ENCODE measurements at places on chromosomes 6 and 20.

DNA sequence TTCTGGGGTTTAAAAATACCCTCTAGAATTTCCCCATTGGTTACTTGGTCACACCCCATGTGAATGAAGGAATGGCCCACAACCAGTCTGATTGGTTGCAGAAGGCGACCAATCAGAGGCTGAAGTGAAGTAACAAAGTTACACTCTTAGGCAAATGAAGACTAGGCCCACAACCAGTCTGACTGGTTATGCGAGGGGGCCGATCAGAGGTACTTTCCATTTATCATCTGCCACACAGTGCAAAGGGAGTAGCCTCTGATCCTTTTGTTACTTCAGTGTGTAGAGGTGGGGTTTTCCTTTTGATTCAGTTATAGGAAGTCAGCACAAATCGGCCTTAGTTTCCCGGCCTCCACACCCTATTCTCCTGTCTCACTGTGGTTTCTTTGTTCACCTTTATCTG, 61.2 kb upstream of the SGK1 start:
- peak; percentile 100 for DNase-seq

GRCh38 chr20:59656417-59656816, 52.1 kb downstream of the PHACTR3 start:
- no peak for DNase-seq

DNA sequence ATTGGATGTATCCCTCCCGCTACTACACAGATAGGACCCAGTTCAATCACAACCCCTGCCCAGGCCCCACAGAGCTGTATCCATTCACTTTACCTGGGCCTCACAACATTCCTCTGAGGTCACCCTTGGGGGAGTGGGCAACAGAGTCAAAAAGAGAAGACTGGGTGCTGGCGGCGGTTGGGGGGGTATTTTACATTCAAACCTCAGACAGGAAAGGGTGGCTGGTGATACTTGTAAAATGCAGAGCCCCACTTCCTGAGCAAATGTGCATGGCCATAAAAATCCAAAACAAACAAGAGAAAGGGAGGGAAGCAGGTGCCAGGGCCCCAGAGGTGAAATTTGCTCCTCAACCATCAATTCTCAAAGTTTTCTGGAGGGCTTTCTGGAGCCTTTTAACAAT, 3.5 kb downstream of the LRFN2 start:
- no peak for DNase-seq

DNA sequence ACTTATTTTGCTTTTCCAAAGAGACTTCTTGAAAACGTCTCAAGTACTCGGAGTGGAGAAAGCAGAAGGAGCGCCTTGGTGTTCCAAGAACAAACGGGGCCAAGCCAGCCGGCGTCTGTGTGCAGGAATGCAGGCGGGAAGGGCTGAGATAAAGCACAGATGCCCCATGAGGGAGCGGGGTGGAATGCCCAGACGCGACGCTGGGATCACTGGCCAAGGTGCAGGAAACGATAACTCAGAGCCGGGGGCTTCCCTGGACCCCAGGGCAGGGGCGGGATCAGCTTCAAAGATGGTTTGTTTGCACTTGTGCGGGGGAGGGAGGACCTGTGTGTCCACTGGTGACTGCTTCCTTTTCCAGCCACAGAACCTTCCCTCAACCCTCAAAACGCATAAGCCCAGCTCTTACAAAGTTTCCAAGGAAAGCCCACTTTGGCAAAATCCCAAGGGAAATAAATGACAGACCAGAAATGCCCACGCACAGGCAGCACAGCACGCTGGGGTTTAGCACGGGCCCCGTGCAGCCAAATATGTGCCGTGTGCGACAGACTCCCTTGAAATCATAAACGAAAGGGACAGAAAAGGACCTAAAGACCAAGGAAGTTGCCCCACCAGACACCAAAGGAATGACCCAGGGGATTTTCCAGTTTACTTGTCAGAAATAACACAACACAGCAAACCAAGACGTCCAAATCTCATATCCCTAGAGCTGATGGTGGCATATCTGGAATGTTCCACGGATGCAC, 113.9 kb downstream of the NFATC2 start:
- no peak for DNase-seq

DNA sequence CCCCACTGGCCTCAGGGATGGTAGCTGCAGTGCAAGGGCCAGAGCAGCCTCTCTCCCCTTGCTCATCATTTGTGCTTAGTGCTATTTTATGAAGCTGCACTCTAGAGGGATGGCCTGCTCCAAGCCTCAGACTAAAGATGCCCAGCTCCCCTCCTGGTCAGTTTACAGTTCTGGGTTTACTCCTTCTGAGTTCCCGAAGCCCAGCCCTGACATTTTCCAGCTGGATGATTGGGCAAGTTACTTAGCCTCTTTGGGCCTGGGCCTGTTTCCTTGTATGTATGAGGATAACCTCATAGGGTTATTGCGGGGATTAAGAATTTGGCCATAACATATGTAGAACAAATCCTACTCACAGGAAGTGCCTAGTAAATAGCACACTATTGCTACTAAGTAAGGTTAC, 31.8 kb upstream of the EMILIN3 start:
- no peak for DNase-seq

GRCh38 chr6:157380458-157380778, 572 bp upstream of the ZDHHC14 start:
- no peak for DNase-seq

GRCh38 chr6:21521276-21521675, 72.3 kb upstream of the SOX4 start:
- DNase-seq: no peak

DNA sequence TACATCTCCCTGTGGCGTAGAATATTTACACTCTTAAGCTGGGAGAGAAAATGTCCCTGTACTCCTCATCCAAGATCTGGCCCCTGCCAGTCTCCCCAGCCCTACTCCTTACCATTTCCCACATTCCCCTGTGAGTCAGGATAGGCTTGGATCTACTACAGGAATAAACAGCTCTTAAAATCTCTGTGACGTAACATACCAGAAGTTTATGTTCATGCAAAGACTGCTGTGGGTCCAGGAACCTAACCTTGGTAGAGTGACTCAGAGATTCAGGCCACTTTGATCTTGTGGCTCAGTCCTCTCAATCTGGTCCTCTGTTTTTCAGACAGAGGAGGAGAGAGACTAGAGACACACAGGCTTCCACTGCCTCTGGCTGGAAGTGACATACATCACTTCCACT, 38.5 kb upstream of the GPR6 start:
- no peak for DNase-seq

DNA sequence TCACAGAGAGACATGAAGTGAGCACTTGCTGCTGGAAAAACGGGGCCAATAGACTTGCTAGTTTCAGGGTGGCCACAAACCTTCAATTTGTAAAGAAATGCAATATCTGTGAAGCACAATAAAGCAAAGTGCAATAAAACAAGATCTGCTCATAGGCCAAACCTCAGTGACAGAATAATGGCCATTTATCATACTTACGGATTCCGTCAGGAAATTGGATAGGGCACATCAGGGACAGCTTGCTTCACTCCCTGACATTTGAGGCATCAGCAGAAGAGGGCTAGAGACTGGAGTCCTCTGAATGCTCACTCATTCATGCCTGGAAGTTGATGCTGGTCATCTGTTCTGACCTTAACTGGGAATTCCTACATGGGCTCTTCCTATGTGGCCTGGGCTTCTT, 165.5 kb upstream of the OPRM1 start:
- no peak for DNase-seq

DNA sequence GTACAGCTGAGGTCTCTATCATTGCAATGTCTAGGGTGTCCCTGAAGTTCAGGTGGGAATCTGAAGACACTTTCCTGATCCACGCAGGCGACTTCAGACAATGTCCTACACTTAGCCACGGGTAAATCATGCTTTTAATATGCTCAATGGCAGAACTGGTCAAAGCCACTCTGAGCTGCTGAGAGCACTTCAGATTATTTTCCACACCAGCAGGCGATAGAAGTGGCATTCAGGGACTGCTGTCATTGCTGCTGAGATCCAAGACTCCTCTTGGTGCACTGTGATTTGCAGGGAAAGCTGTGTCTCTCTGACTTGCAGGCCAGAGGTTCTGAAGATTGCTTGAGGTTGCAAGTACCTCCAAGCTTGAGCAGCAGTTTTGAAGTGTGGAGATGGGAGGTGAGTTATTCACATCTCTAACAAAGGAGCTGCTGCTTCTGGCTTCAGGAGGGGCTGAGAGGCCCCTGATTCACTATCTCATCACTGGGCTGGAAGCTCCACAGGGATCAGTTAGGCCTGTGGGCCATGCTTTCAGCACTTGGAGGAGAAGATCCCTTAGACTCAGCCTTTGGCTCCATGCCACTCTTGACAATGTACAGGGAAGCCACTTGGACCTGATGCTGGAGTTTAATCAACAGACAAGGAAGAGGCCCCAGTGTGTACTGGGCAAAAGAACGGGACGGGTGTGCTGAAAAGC, 2.9 kb upstream of the SSTR4 start:
- no peak for DNase-seq

DNA sequence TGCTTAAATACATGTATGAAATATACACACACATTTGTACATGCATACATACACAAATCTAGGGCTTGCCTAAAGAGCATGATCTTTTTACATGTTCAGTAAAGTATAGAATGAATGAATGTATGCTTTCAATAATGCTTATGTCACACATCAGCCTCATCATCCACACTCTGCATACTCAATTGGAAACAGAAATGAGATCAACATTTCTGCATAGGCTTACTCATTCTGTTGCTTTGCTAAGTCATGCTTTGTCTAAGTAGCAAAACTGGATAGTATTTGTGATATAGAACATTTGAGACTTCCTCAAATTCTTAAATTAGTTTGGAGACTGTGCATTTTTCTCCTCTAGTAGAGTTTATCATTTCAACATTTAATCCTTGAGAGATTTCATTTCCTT, 343.3 kb downstream of the ADGRB3 start:
- no peak for DNase-seq

DNA sequence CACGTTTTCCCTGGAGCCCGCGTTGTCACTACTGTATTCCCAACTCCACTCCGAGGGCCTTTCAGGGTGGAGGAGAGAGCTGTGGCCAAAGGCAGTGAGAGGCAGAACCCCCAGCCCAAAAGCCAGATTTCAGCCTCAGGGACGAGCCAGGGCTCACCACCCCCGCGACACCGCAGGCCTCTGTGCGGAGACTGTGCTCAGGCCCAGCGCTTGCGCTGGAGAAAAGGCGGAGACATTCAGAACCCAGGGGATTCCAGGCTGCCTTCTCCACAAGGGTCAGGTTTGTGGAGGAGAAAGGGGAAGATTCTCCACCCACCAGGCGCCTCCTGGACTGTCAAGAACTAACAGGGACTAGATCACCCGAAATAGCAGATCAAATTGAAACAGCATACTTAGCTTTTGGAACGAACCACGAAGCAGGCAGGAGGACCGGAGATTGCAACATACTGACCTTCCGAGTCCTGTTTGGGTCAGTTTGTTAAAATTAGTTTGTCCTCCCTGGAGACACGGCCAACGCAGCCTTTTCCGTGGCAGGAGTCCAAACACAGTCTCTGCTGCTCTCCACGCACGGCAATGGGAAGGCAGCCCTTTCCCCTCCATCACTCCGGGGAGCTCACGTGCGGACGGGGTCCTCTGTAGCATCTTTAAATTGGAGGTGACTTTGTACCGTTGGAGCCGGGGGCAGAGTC, 14.4 kb downstream of the DLL1 start:
- no peak for DNase-seq

DNA sequence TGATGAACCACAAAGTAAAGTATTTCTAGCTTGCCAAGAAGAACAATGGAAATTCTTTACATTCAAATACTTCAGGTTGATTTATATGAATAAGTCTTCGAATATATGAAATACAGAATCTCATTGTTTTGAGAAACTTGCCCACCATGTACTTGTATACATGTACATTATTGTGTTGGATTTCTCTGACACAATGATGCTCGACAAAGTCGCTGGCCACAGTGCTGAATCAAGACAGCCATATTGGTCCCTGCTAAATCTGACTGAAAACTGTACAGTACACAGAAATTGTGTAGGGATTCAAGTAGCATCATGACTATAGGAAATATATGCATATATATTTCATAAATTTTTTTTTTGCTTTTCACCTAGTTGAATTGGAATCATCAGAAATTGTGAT, 13.1 kb upstream of the LIN28B start:
- DNase-seq: no peak

GRCh38 chr20:48215536-48215935, 430.3 kb upstream of the SULF2 start:
- no peak for DNase-seq

DNA sequence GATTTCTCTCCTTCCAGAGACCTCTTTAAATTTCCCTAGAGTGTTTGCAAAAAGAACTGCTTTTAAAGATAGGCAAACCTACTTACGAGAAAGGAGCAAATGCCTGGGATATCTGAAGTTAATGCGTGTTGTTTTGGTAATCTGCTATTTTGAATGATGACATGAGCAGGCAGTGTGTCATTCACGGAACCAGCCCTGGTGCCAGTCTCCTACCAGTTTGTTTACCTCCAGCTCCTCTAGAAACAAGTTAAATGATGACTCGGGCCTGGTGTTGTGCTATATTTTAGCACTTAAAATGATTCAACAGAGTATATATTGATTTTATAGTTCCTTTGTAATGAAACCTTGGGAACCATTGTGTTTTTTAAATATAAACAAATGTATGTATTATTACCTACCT, 41.1 kb upstream of the MAP3K4 start:
- DNase-seq: no peak

- DNase-seq: no peak
Observed at GRCh38 chr20:63309261-63310071, 16.5 kb downstream of the COL20A1 start.

DNA sequence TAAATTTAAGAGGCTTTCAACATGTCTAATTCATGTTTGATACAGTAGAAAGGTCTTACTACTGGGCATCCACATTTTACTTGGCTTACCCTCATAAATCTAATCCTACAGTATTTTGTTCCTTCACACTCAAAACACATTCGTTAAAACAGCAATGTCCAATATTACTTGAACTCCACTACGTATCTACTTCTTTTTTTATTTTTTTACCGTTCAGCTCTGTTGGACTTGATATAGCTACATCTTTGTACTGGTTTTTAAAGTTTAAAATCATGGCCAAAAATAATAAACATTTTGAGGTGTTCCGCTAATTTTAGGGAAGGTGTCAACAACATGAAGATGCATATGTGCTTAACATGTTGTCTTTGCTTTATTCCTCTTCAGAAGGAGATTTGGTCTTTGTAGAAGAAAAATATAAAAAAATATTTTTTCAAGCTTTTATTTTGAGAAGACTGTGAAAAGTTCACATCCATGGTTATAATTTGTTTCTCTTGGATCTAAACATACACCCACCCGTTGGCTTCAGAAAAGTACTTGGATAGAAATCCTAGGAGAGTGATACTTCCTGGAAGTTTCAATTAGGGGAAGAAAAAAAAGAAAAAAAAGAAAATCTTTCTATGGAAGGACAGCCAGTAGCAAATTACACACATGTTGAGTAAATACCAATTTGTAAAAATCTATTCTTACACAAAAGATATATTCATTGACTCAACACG, 71.5 kb downstream of the EPB41L2 start:
- no peak for DNase-seq

GRCh38 chr20:658731-659291, 5.8 kb upstream of the SRXN1 start:
- DNase-seq: peak; percentile 37

GRCh38 chr6:52417675-52418111, 2.4 kb upstream of the EFHC1 start:
- no peak for DNase-seq

GRCh38 chr6:11525468-11526155, 11.9 kb upstream of the TMEM170B start:
- DNase-seq: peak; percentile 96

Data from inflammatory macrophage treated with lipopolysaccharide for 1 hour (primary cell).